Left colon (tissue), 2 donors: ENCODE measurements at places on chromosomes 2 and 18. TPM values are rescaled to one million over a fixed set of nuclear protein-coding genes. Genes with fewer than 3 reads are reported as not detected.

DNA sequence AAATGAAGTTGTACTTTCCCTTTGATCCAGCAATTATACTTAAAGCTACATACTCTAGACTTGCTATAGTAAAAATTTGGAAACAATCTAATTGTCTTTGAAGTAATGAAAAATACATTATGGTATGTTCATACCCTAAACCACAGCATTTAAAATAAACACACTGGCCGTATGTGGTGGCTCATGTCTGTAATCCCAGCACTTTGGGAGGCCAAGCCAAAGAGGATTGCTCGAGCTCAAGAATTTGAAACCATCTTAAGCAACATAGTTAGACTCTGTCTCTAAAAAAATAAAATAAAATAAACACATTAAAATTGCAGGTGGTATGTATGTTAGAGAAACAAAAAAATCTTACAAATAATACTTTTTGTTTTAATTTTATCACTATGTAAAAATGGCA lies 208.1 kb upstream of the KLHL14 start:
- DNase-seq: no peak

DNA sequence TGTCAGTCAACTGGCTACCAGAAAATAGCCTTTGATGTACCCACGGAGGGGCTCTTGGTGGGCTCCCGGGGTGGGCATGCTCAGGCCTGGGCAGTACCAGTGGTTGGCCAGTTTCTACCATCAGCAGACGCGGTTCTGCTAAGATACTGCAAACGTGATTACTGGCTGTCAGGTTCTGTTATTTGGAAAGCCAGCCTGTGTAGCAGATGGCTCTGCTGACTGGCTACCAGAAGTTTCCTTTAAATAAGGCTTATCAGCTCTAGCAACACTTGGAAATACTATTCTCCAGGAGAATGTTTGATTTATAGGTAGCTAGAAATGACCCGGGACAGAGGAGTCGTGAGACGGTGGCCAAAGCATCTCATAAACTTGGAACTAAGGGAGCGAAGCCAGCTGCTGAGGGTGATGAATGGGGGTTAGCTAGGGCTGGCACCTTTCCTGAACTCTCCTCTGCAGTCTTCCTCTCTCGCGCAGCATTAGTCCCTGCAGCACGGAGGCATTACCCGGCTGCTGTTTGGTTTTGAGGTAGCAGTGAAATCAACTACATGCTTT lies 171.9 kb downstream of the AGAP1 start:
- DNase-seq: no peak

DNA sequence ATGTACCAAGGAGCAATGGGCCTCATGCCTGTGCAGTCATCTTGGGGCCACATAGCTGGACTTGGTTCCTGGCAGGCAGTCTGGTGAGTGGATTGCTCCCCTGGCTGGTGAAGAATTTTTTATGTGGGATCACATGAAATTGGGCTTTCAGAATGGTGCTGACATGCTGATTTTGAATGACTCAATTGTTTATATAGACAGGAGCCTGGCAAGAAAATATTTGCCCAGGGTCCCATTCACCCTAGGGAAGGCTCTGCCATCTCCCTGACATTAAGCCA lies 266.9 kb downstream of the DYSF start:
- no peak for DNase-seq

PLEK gene
- 2.6 TPM for total RNA-seq

DNA sequence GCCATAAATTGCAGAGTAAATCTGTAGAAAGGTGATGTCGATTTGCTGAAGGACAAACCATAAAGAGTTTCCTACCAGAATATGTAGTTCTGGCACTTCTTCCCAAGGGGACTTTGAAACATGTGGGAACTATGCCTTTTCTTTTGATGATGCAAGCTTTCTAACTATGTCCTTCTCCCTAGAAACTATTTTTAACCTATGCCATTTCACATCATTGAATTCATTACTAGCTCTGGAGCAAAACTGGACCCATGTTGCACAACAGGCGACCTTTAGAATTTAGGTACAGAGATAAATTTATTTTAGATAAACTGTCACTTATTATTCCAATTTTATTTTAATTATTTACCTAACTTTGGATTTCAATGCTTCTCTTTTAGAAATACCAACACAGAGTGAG lies 186.5 kb downstream of the CCDC102B start:
- DNase-seq: no peak

MC4R gene
- not detected for total RNA-seq

DNA sequence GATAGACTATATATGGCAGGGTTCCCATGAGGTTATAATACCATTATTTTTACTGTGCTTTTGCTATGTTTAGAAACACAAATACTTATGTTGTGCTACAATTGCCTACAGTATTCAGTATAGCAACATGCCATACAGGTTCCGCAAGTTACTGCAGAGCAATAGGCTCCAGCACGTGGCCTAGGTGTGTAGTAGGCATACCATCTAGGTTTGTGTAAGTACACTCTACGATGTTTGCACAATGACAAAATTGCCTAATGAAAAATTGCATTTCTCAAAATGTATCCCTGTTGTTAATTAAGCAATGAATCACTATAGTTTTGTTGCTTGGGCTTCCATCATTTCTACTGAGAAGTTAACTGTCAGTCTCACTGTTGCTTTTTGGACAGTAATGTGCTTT lies 9.8 kb downstream of the CD302 start:
- DNase-seq: peak; percentile 54

RESP18 gene
- not detected for total RNA-seq

ASTL gene
- total RNA-seq: 0.31 TPM

DNA sequence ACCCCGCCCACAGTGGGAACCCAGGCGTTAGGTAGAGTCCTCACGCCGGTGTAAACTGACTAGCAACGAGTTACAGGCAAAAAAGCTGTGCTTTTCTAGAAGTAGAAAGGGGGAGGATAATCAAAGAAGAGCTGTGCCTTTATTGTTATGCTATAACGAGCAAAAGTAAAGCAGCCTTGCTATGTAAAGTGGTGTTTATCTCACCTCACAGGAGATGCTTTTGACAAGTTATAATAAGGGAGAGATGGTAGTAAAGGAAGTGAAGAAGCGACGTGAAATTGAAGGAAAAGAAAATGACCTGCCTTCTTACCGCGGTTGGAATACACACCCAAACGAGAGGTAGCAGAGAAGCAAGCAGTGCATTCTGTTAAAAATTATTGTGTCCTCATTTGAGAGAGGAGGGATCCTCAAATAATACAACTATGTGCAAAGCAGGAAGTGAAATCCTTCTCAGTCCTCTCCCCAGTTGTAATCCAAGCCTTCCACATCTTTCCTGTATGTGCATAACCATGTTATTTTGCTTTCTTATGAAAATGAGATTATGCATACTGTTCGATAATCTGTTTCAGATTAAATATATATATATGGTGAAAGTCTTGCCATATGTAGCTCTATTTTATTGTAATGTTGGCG lies 962 bp downstream of the TANK start:
- no peak for DNase-seq

LYPD6 gene
- 3.5 TPM for total RNA-seq

GRCh38 chr2:229749779-229750178 lies 35.4 kb upstream of the DNER start:
- DNase-seq: no peak

ZNF521 gene
- 2.6 TPM for total RNA-seq

DNA sequence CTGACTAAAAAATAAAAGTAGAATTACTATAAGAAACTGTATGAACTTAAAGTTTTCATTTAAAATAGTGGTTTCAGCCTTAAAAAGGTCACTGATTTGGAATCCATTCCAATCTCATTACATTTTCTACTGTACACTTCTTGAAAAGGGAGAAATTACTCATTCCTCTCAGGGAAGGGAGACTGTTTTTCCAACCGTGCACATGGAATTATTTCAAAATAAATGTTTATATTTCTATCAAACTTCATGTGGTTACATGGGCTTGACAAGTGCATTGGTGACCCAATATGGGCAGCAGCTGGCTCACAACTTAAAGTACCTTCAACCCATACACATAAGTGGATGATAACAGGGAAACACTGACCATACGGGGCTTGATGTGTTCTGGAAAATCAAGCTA lies 324.5 kb upstream of the THUMPD2 start:
- no peak for DNase-seq

DNA sequence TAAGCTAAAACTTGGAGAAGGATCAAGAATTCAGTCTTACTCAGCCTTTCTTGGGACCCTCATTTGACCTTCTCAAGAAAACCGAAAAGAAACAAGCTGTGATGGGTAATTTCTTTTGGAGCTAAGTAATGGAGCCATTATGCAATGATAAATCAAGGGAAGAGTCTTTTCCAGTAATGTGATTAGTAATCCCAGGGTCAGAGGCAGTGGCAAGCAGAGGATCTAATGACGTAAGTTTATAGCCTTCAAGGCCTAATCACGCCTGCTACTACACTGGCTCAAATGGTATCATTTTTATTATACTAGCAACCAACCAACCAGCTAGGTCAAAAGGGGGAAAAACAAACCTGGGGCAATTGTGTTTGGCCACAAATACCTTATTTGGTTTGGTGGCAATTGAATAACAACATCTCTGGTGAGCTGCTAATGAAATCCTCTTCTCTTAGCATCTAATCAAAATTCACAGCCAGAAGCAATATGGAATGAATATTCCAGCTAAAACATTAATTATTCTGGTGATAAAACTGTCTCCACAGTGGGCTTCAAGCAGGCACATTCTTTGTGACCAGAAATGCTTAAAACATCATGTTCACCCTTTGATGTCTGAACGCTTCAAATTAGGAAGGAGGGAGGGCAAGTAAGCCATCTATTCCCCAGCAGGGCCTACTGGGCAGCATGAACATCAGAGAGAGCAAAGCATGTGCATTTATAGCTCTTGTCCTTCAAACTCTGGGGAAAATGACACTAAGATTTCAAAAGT lies 114.9 kb upstream of the SULT1C3 start:
- DNase-seq: no peak

DNA sequence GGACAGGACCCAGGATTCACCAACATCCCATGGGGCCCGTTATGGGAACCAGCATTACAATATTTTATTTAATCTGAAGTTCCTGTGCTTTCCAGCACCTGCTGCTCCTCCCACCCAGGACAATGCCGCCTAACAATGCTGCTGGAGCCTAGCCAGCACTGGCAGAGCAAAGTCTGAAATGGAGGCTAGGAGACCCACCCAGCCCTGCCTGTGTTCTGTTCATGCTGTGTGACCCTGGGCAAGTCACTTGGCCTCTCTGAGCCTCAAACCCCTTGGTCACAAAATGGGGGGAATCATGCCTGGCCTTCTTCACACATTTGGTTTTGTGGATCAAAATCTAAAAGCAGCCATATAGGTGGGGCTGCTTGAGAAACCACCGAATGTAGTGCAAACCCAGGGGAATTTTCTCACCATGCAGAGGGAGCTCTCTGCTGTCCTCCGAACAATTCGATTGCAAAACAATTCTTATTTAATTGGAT lies 38.5 kb upstream of the ODC1 start:
- DNase-seq: peak; percentile 82

ZC3H6 gene
- 5.5 TPM for total RNA-seq

C2orf72 gene
- total RNA-seq: 54.8 TPM
